Renal cortical epithelial cell (primary cell): ENCODE measurements at places on chromosomes 11 and 22.

- DNase-seq: no peak
These were observed 10.2 kb downstream of the ALDH3B2 start for GRCh38 chr11:67664213-67664585.

DNA sequence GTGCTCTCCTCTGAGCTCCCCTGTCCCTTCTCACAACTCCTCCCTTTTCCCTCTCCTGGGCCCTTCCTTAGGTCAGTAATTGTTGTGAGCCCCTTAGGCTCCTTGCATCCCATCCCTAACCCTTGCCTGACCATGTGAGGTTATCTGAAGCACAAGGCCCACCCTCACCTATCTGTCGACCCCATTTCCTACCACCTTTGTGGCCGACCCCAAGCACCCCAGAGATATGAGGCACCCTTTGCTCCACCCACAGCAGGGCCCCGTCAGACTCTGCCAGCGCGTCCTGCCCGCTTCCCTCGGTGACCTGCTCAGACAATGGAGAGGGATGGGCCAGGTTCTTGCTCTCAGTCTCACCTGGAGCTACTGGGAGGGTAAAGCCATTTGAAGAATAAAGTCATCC is 1.3 kb downstream of the GNG3 start:
- no peak for DNase-seq

DNA sequence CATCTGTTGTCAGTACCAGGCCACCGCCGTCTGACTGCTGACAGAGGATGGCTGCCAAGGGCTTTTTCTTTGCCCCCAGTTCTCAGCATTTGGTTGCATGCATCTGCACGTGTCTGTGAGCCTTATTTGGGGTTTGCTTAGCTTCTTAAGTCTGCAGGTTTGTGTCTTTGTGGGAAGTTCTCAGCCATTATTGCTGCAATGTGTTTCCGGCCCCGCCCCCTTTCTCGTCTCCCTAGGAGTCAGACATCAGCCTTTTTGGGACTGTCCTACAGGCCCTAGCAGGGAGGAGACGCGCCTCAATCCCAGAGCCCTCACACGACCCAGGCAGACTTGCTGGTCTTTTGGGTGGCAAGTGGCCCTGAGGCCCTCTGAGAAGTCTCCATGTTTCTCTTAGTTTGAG is 8.0 kb downstream of the MOB2 start:
- DNase-seq: no peak

DNA sequence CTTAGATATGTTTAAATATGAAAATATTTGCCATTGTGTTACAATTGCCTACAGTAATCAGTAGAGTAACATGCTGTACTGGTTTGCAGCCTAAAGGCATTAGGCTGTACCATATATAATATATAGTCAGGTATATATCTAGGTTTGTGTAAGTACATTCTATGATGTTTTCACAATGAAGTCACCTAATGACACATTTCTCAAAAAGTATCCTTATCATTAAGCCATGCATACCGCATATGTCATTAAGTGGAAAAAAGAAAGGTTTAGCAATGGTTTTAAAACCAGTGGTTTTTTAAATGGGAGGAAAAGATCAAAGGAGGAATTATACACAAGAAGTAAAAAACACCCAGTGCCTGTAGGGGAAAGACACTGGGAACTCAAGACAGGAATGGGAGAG is 122.7 kb downstream of the RBFOX2 start:
- no peak for DNase-seq

GRCh38 chr11:2376751-2377451 is at the start of gene CD81:
Gene CD81 (plus strand): TSS chr11:2377310. CDS start chr11:2377550, 240 bp downstream.
- DNase-seq: no peak
